ENCODE measurements at places on chromosomes 1 and 21.
A peak's percentile ranks its signal among the peaks of the same experiment; 100 is the strongest.

DNA sequence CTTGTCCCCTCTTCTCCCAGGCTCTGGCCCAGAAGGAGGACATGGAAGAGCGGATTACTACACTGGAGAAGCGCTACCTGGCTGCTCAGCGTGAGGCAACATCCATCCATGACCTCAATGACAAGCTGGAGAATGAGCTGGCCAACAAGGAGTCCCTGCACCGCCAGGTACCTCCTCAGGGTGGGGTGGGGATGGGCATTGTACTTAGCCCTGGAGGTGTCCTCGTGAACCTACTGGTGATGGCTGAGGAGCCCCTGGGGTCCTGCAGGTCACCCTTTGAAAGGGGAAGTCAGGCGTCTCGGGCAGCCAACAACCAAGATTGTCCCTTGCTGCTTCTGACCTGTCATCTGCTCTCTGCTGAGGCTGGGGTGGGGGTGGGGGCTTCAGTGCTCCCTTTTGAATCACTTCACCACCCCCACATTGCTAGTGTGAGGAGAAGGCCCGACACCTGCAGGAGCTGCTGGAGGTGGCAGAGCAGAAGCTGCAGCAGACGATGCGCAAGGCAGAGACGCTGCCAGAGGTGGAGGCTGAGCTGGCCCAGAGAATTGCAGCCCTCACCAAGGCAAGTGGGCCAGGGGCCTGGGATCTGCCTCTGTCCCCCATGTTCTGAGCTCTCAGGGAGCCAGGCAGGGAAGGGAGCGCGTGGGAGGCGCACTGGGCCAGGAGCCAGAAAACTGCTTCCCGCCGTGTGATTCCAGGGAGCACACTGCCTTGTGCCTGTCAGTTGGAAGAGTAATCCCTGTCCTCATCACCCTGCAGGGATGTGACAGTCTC lies 19.7 kb downstream of the PPFIA4 start:
- no peak for DNase-seq

DNA sequence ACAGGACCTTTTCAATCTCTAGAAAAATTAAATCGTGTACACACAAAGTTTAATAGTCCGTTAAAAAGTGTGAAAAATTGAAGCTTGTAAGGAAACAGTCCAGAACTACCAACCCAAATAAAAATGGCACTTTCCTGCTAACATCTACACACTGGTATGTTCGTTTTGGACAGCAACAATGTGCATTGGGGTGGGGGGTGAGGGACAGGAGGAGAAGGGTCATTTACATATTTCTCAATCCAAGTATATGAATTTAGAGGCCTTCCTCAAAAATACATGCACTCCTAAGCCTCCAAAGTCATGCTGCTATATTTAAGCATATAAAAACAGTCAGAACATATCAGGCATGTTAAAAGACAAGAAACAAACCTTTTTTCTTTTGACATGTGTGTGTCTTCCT lies 2.5 kb downstream of the PPP1R15B start:
- no peak for DNase-seq

DNA sequence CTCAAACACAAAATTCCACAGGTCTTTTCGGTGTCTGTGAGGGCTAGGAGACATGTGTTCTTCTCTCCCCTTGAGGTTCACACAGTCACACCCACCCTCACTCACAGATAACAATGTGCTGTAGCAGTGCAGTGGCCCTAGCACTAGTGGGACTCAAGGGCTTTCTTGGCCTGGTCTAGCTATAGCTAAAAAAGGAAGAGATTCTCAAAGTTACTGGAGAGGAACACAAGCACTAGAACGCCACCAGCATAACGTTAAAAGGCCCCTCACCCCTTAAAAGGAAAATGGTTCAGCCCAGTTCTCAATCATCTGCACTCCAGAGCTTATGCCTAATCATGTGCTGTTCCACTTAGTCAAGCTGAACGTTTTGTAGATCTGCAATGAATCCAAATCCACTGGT lies 39.5 kb downstream of the RGS8 start:
- no peak for DNase-seq

DNA sequence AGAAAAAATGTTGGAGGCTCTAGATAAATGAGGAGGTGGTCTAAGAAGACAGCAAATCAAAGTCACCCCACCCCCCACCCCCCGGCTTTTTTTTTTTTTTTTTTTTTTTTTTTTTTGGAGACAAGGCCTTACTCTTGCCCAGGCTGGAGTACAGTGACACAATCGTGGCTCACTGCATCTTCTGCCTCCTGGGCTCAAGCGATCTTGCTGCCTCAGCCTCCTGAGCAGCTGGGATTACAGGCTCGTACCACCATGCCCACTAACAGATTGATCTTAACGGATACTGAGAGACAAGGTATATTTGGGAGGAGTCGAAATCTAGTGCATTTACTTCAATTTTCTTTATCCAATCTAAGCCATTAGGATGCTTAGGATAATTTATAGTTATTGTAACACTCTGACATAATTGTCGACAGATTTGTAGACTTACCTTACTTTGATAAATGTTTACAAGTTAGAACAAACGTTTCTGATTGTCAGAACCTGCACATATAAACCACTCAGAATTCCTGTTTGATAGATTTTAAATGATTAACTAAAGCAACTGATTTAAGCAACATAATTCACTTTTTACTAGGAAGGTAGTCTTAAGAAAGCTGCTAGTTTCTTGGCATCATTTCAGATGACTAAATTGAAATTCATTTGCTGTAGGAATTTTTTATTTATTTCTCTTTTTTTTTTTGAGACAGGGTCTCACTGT lies 33.7 kb upstream of the NBL1 start:
- no peak for DNase-seq

- no peak for DNase-seq
Observed at GRCh38 chr1:170126696-170127095, 19.1 kb upstream of the NTMT2 start.

DNA sequence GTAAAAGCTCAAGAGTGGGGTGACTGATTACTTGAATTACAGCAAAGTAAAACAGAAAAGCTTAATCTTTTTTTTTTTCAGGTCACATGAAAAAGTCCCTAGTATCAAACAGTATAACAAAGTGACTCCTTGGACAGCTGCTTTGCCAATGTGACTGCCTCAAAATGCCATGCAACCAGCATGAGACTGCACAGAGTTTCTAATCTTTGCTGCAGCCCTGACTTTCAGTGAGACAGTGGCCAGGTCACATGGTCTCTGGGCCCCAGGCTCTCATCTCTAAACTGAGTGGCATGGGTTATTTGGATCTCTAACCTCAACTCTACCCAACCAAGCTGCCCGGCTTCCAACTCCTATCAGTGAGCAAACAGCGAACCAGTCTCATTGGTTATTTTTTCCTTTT lies 169.0 kb downstream of the VAV3 start:
- no peak for DNase-seq

GRCh38 chr21:44354775-44355771 lies 1.7 kb downstream of the TRPM2 start:
- no peak for DNase-seq

DNA sequence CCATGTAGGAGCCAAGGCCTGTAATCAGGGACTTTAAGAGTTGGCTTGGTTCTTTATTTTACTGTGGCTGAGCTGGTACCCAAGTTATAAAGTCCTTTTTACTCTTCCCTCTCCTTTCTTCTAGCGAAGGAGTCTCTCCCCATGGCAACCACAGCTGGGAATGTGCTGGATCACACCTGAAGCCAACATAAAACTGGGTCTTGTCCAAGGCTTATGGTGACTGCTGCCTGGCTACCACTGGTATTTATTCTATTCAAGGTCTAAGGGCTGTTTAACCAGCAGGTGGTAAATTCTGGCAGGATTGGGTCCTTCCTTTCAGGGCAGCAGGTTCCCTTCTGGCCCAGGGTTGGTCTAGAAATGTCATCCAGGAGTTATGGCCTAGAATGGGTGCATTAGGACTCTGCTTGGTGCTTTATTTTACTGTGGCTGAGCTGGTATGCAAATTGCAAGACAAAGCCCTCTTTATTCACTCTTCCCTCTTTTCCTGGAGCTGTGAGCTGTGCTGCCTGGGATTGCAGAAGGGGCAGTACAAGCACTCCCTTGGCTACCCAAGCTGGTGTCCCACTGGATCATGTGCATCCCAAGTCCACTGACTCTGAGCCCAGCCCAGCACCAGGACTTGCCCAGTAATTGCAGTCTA lies 26.6 kb downstream of the SLC22A15 start:
- no peak for DNase-seq

GRCh38 chr21:46622226-46622625 lies 13.2 kb upstream of the PRMT2 start:
- DNase-seq: no peak

DNA sequence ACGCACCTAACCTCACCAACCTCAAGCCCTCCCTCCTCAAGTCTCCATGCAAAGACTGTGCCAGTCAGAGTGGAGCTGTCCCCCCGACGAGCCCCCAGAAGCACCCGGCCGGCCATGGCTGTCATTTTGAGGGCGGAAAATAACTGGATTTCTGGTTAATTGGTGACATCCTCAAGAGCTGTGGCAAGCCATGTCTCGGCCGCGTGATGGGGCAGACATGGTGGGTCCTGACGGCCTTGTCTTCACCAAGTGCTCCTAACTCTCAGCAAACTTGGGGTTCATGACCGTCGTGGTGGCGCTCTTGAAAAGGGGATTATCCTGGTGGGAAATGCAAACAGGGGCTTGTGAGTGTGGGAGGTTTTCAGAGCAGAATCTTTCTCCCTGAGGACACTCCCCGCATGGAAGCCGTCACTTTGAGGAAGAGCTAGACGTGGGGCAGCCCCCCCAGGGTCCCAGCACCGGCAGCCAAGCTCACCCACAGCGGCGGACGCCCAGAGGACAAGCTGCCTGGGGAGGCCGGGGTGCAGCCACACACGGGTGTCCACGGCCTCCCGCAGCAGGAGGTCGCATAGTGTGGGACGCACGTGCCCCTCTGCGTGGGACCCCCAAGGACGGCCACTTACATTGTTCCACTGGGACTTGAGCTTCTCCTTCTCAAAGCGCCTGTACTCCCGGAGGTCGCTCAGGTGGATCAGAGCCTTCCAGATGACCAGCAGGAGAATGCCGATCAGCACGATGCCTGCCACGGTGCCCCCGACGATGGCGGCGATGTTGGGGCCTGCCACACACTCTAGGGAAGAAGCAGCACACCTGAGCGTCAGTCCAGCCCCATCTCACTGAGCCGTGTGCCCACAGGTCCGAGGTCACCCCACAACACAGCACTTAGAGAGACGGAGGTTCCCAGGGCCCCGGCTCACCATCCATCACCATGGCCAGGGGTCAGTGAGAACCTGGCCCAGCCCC lies 12.9 kb upstream of the PTTG1IP start:
- DNase-seq: no peak

DNA sequence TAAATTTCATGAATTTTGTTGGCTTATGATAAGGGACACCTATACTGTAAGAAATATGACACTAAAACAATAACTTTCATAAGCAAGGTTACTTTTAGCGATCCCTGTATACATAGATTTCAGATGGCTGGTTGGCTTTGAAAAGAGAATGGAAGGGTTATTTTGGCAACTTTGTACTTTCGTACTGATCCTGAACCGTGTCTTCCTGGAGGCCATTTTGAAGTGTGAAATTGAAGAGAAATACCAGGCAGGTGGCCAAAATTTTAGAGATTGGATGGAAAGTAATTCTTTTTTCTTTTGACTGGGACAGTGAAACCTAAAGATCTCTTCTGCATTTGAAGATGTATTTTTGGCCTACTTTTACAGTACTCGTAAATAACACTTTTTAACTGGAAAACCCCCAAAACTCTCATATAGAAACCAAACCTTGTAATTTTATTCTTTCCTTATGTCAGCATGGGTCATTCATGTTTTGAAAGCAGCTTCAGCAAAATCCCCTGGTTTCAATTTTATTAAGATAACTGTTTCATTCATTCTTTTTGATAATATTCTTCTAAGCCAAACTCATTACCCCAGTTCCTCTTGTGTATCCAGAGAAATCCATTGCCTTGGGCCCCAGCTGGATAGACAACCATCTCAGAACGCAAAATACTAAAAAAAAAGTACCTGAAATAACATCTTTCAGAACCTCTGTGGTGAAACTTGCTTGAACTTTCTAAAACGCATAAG lies 38.4 kb upstream of the ZNF281 start:
- DNase-seq: no peak

DNA sequence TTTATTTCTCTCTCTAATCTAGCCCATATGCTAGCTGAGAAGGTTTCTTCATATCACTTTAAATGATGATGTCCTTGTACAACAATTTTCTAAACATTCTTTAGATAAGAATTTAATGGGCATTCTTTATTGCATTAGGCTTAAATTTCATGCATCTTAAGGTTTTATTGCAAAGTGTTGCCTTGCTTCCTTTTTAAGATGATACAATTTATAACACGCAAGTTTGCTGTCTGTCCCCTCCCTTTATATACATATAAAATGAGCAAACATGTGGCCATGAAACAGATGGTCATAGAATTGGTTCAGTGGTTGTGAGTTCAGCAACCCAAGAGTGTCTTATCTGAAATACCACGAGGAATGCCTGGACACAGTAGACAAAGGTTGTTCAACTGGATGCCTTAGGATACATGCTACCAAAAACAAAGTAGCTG lies 12.1 kb downstream of the NBPF3 start:
- DNase-seq: no peak

GRCh38 chr1:11488966-11489625 lies 10.1 kb downstream of the DISP3 start:
- no peak for DNase-seq

DNA sequence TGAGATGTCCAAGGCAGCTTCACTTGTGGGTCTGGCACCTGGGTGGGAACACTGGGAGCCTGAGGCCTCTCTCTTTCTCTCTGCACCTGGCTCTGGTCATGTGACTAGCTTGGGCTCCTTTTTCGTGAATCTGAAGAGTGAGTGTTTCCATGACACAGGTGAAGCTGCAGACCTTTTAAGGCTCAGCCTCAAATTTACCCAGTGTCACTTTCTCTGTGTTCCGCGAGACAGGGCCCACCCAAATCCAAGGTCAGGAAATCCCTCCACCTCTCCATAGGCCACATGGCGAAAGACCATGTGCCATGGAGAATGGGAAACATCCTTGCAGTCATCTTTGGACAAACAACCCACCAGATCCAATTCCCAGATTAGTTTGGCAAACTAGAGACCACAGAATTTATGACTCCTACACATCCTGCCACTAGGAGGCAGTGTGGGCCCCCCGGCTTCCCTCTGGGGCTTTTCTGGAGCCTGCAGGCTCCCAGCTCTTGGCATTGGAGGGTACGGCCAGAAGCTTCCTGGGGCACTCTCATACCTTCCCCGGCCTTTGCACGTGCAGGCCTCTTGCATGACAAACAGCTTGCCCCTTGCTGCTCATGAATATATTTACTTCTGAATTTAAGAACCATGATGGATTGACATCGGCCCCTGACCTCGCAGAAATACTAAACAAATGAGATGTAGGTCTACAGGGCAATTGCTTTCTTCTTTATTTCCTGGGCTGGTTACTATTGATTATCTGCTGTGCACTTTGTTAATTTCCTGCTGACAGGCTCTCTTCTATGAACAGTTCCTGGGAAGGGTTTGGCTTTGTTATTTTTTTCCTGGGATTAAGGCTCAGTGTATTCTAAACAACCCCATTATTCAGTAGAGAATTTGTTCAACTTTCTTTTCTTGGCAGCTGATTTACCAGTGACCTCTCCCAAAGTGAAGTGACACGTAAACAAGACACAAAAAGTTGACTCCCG lies 180.7 kb downstream of the KAZN start:
- peak; percentile 10 for DNase-seq

GRCh38 chr1:234992065-234992464 lies 136.6 kb downstream of the TOMM20 start:
- no peak for DNase-seq

Data from stimulated activated CD4-positive, alpha-beta T cell treated with anti-CD3 and anti-CD28 coated beads, TNF-alpha, amount 100 ng/mL, for 4 hours (primary cell).